Heart left ventricle (tissue), 16 donors: ENCODE measurements at places on chromosomes 13 and 19.
A peak's percentile ranks its signal among the peaks of the same experiment; 100 is the strongest.

DNA sequence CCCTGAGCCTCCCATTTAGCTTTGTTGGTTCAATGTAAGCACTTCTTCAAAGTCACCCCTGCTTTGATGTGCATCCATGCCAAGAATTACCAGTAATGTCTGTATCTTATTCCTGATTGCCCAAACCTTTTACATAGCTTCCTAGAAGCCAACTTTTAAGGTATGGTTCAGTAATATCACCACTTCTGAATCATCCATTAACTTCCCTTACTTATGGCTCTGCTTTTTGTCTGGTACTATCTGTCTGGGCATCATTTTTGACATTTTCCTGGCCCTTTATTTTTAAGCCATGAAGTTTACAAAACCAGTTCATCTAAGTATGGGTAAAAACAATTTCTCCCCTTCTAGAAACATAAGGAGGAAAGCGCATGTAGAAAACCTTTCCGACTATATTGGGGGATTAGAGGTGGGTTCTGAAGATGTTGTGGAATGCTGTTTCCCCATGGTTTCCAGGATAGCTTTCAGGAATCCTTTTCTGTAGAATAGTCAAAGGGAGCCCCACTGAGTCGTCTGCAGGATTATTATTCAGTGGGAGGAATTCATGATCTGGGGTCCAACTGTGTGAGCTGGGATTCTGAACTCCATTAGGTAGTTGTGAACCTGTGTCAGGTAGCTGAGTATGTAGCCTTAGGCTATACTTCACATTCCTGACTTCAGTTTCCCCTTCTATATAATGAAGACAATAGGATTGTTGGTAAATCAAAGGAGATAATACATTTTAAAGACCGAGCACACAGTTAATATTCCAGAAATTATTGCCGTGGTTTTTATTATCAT is 163.8 kb downstream of the SUCLA2 start:
- no peak overlapping the region for H3K27ac ChIP-seq
- H3K27me3 ChIP-seq: no peaks in the 10 kb centered on the region
- no peaks in the 10 kb centered on the region for H3K36me3 ChIP-seq
- no peaks in the 10 kb centered on the region for H3K4me1 ChIP-seq
- no peak overlapping the region for H3K4me3 ChIP-seq

DNA sequence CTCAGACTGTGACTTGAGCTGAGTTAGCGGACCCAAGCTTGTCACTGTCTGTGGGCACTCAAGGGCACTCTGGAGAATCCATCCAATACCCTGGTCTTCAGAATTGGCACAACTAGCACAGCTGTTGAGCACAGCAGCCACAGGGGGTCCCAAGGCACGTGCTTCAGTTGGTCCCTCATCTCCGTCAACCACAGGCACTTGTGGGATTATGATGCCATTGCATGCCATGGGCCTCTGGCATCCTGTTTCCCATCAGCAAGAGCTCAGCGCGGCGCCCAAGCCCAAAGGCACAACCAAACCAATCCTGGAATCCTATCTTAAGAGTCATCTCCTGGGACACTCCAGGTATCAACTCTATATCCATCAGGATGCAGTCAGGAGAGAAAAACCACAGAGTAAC is 3.7 kb upstream of the B3GNT8 start:
- peaks cover 13% of the 10 kb centered on the region for H3K36me3 ChIP-seq
- H3K27ac ChIP-seq: peak overlapping the region; percentile 85
- H3K4me3 ChIP-seq: no peak overlapping the region
- peaks cover 26% of the 10 kb centered on the region for H3K4me1 ChIP-seq

- no peak for DNase-seq
- no peak overlapping the region for H3K27ac ChIP-seq
- no peaks in the 10 kb centered on the region for H3K4me1 ChIP-seq
- H3K27me3 ChIP-seq: no peaks in the 10 kb centered on the region
- H3K4me3 ChIP-seq: no peak overlapping the region
Observed at GRCh38 chr13:34412295-34412694, 529.8 kb upstream of the NBEA start.

DNA sequence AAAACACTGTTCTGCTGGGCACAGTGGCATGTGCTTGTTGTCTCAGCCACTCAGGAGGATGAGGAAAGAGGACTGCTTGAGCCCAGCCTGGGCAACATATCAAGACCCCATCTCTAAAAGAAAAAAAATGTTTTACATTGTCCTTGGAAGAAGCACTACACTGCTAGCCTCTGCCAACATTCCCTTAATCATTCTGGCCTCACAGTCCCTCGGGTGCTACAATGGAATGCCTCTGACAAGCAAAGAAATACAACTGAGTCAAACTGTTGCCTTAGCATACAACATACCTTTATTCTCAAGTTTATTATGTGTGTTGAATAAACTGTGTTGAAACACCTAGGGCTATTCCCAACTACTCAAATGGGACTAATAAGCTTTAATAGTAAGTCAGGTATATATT is 56.1 kb downstream of the PSPC1 start:
- no peaks in the 10 kb centered on the region for H3K27me3 ChIP-seq
- H3K4me3 ChIP-seq: no peak overlapping the region
- H3K27ac ChIP-seq: no peak overlapping the region
- no peaks in the 10 kb centered on the region for H3K4me1 ChIP-seq
- H3K36me3 ChIP-seq: peaks cover 29% of the 10 kb centered on the region

- no peak overlapping the region for H3K4me3 ChIP-seq
- peaks cover 4% of the 10 kb centered on the region for H3K36me3 ChIP-seq
- no peaks in the 10 kb centered on the region for H3K27me3 ChIP-seq
- H3K27ac ChIP-seq: no peak overlapping the region
- no peak for DNase-seq
Observed at GRCh38 chr13:33150662-33151061, 134.4 kb downstream of the KL start.

- DNase-seq: no peak
- no peaks in the 10 kb centered on the region for H3K27me3 ChIP-seq
- H3K36me3 ChIP-seq: no peaks in the 10 kb centered on the region
- no peak overlapping the region for H3K27ac ChIP-seq
- no peak overlapping the region for H3K4me3 ChIP-seq
Observed at GRCh38 chr19:28437390-28438346, 775.3 kb downstream of the UQCRFS1 start.

DNA sequence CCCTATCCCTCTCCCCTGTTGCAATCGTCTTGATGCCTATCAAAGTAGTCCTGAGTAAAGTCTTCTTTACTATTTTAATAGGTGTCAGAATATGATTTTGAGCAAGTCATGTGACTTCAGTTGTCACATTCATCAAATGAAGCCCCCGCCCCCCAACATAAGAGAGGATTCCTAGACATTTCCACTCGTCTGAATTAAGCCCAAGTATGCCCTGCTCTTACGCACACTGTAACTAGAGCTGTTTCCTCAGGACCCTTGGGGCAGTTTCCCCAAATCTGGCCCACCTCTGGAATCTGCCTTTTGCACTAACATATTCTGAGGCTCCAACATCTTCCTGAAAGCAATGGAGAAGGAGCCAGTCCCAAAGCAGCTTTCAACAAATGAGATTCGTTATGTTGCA is 25.5 kb downstream of the SACS start:
- no peaks in the 10 kb centered on the region for H3K27me3 ChIP-seq
- no peak overlapping the region for H3K4me3 ChIP-seq
- peaks cover 5% of the 10 kb centered on the region for H3K4me1 ChIP-seq
- no peak for DNase-seq
- H3K27ac ChIP-seq: no peak overlapping the region

- peaks cover 12% of the 10 kb centered on the region for H3K4me1 ChIP-seq
- no peaks in the 10 kb centered on the region for H3K27me3 ChIP-seq
- no peak overlapping the region for H3K4me3 ChIP-seq
- no peak for DNase-seq
- peaks cover 2% of the 10 kb centered on the region for H3K36me3 ChIP-seq
- H3K27ac ChIP-seq: no peak overlapping the region
Observed at GRCh38 chr19:6252066-6252465, 27.7 kb downstream of the MLLT1 start.

GRCh38 chr13:74289861-74290773 is 155.9 kb upstream of the KLF12 start:
- no peaks in the 10 kb centered on the region for H3K36me3 ChIP-seq
- peak; percentile 39 for DNase-seq
- no peaks in the 10 kb centered on the region for H3K27me3 ChIP-seq
- H3K4me1 ChIP-seq: peaks cover 34% of the 10 kb centered on the region
- peak overlapping the region; percentile 26 for H3K4me3 ChIP-seq

- no peak overlapping the region for H3K27ac ChIP-seq
- no peak overlapping the region for H3K4me3 ChIP-seq
- DNase-seq: no peak
- H3K36me3 ChIP-seq: no peaks in the 10 kb centered on the region
- peaks cover 13% of the 10 kb centered on the region for H3K4me1 ChIP-seq
Observed at GRCh38 chr13:33997574-33997973, 179.6 kb downstream of the RFC3 start.

DNA sequence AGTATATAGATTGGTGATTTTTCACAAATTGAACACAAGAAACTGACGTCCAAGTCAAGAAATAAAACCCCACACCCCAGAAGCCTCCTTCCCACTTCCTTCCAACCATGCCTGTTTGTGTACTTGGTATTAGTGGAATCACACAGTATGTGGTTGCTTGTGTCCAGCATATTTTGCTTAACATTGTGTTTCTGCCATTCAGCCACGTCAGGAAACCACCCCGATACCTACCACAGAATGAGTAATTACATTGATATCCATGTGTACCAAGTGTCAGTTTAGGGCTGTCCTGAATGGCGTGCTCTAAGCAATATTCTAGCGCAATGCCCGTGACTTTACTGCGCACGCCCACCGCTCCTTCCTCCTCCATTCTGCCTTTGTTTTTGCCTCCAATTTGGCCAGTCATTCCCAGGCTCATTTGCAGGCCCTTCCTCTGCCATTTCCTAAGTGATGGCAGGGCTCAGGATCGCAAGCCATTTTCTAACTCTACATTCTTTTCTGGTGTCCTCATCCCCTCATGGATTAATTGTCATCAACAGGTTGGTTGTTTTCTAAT is 25.9 kb upstream of the MPHOSPH8 start:
- DNase-seq: no peak
- no peaks in the 10 kb centered on the region for H3K36me3 ChIP-seq
- no peak overlapping the region for H3K27ac ChIP-seq
- peaks cover 5% of the 10 kb centered on the region for H3K27me3 ChIP-seq

DNA sequence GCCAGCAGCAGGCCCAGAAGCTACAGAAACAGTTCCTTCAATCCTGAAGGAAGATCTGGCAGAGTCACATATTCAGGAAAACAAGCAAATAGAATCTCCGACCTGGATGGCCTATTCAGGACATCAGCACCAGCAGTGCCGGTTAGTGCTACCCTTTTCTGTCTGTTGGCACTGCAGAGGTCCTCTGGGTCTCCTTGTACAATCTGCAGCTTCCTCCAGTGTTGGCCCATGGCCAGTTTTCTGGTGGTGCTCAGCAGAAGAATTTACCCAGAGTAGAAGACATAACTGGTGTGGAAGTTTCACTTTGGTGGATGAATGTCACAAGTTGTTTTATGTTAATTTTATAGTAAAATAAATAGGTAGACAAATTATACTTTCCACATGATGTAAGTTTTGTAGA is 498.1 kb downstream of the COG6 start:
- no peaks in the 10 kb centered on the region for H3K27me3 ChIP-seq
- H3K4me3 ChIP-seq: no peak overlapping the region
- H3K36me3 ChIP-seq: no peaks in the 10 kb centered on the region
- no peak overlapping the region for H3K27ac ChIP-seq

GRCh38 chr13:109938255-109938936 is 152.0 kb upstream of the IRS2 start:
- H3K4me1 ChIP-seq: no peaks in the 10 kb centered on the region
- H3K36me3 ChIP-seq: no peaks in the 10 kb centered on the region
- DNase-seq: no peak
- H3K27me3 ChIP-seq: no peaks in the 10 kb centered on the region
- no peak overlapping the region for H3K27ac ChIP-seq
- H3K4me3 ChIP-seq: no peak overlapping the region

DNA sequence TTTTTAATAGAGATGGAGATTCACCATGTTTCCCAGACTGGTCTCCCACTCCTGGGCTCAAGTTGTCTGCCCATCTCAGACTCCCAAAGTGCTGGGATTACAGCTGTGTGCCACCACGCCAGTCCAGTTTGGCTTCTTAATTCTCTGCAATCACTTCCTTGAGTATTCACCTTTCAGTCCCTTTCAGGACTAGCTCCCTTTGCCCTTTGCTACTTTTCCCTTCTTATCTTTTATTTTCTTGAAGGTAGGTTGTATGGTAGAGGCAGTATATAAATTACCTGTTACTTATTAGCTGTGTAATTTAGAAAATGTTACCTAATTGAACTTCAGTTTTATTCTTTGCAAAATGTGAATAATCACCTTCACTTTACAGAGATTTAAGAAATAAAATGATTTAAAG is 285.8 kb downstream of the FGF9 start:
- no peaks in the 10 kb centered on the region for H3K4me1 ChIP-seq
- H3K27ac ChIP-seq: no peak overlapping the region
- no peak overlapping the region for H3K4me3 ChIP-seq

- no peaks in the 10 kb centered on the region for H3K4me1 ChIP-seq
- no peak for DNase-seq
- H3K27me3 ChIP-seq: no peaks in the 10 kb centered on the region
- no peak overlapping the region for H3K27ac ChIP-seq
Observed at GRCh38 chr13:25725104-25725503, 326.7 kb downstream of the SHISA2 start.

DNA sequence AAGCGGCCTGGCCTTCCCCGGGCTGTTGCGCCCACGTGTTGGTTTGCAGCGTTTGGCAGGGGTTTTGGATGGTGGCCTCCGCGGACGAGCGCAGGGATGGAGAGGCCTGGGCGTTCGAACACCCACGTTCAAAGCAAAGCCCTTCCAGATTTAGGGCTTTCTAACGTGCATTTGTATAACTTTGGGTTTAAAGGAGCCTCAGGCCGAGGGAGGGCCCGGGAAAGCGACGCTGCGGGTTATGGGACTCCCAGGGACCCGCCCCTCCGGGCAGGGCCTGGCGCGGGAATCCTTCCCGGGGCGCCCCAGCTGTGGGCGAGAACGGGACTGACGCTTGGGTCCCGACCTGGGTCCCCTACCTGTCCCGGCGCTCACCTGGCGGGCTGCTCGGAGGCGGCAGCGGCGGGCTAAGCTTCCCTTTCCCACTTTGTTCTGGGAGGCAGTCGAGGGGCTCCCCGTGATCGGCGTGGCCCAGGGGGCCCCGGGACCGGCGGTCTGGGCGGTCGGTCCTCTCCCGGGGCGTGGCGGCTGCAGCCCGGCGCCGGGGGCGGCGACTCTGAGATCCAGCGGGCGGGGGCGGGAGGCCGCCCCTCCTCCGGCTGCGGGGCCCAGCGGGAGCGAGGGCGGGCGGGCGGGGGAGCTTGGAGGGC is at the start of gene FBXO17:
TSS of gene FBXO17 (minus strand) at position 529 of the 647 bp plus-strand sequence. CDS start 25,423 bp downstream, outside the sequence.
- no peaks in the 10 kb centered on the region for H3K36me3 ChIP-seq
- no peaks in the 10 kb centered on the region for H3K27me3 ChIP-seq
- peaks cover 7% of the 10 kb centered on the region for H3K4me1 ChIP-seq
- peak; percentile 44 for DNase-seq
- H3K4me3 ChIP-seq: peak within 1 kb of the TSS; percentile 60

- no peaks in the 10 kb centered on the region for H3K27me3 ChIP-seq
- peak; percentile 89 for DNase-seq
- peaks cover 64% of the 10 kb centered on the region for H3K4me1 ChIP-seq
Observed at GRCh38 chr19:48965806-48966540, 864 bp downstream of the FTL start.

- no peak for DNase-seq
- H3K27me3 ChIP-seq: no peaks in the 10 kb centered on the region
- no peaks in the 10 kb centered on the region for H3K4me1 ChIP-seq
- H3K4me3 ChIP-seq: no peak overlapping the region
- no peaks in the 10 kb centered on the region for H3K36me3 ChIP-seq
- H3K27ac ChIP-seq: no peak overlapping the region
Observed at GRCh38 chr13:51475727-51476501, 23.1 kb upstream of the INTS6 start.

GRCh38 chr13:100657881-100658315 is 16.7 kb downstream of the TMTC4 start:
- DNase-seq: no peak
- peaks cover 49% of the 10 kb centered on the region for H3K36me3 ChIP-seq
- no peak overlapping the region for H3K27ac ChIP-seq
- H3K4me1 ChIP-seq: no peaks in the 10 kb centered on the region
